ENCODE measurements at places on chromosomes 1 and 21.

GRCh38 chr1:185721553-185721952, 12.6 kb upstream of the HMCN1 start:
- no peak for DNase-seq

- DNase-seq: no peak
Measured at GRCh38 chr1:206737729-206738201, 32.8 kb upstream of the IL19 start.

- no peak for DNase-seq
Measured at GRCh38 chr21:14213164-14213563, 2.4 kb upstream of the LIPI start.

DNA sequence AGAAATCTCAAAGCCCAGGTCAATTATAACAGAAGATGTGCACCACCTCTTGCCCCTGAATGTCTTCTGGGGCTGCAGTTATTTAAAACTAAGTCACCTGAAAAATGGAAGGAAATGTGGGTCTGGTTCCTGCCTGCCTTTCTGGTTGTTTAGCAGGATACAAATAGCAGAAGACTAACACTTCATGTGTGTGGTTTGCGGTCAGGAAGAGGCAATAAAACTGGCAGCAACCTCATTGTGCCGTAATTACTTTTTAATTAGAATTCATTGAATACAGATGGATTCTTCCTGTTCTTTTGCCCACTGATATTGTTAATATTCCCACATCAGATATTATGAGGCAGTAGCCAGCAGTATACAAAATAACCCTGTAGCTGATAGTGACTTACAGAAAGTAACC, 345.7 kb downstream of the ZNF326 start:
- no peak for DNase-seq

DNA sequence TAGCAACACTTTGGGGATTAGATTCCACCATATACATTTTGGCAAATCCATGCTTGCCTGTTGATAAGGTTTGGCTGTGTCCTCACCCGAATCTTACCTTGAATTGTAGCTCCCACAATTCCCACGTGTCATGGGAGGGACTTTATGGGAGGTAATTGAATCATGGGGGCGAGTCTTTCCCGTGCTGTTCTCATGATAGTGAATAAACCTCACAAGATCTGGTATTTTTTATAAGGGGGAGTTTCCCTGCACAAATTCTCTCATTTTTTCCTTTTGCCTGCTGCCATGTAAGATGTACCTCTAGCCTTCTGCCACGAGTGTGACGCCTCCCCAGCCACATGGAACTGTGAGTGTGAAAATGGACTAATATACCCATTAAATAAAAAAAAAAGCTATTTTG, 265.3 kb downstream of the MRPL39 start:
- DNase-seq: no peak

DNA sequence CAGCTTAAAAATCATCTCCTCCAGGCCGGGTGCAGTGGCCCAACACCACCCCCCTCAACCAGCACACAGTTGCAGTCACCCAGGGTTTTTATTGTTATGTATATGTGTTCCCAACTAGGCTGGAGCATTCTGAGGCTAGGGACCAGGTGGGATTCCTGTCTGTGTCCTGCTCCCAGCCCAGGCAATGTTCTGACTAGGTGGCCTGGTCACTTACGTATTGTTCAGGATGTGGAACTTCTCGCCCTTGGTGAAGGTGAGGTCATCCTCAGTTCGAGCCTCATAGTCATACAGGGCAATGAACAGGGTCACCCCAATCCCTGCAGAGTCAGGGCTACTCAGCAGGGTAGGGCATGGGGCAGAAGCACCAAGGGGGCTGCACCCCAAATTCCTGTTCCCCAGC, 12.2 kb downstream of the FGR start:
- DNase-seq: no peak

GRCh38 chr1:100626397-100626796, 88.5 kb downstream of the GPR88 start:
- DNase-seq: peak; percentile 13

GRCh38 chr1:70072231-70072751, 133.1 kb downstream of the LRRC40 start:
- peak; percentile 68 for DNase-seq

DNA sequence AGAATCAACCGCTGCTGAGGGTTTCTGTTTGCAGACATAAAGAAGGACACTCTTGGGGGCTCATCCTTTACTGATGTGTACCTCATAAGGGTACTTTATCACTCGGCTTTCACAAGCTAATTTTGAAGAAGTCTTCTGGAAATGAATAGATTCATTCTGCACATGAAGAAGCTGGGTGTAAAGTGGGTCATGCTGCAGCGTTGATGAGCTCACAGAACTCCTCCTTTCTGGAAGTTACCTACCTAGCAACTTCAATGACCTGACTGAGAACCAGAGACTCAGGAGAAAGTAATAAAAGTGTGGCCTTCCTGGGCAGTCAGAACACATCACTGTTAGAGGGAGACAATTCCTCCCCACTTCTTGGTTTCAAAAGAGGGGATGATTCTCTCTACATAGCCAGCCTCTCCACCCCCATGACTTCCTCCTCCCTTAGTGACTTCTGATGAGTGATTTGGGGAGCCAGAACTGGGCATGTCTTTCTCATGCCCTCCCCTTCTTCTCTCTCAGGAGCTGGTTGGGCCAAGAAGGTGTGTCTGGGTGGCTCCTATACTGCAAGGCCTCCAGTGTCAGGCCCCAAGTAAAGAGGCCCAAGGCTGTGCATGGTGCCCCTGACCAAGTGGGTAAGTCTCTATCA, 27.0 kb downstream of the PCNX2 start:
- DNase-seq: no peak

DNA sequence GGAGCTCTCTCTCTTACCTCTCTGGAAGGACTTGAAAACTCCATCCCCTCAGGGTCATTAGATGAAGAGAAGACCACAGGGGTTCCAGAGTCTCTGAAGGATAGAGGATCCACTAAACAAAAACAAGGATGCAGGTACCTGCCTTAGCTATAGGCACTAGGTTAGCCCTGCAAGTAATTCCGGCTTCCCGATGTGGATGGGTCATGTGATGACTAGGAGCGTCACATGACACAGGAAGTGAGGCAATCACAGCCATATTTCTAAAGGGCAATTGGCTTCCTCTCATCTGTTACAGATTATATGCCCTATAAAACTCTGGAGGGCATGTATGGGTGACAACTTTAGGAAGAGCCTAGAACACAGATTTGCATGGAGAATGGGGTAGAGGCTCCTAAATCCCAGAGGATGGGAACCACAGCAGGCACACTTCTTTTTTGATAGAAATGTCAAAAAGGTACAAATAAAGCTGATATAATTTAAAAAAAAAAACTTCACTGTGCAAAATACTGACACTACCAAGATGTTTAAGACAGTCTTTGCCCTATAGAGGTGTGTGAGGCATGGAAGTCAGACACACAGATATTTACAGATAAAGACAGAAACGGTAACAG, 14.1 kb downstream of the ENTREP3 start:
- peak; percentile 80 for DNase-seq

DNA sequence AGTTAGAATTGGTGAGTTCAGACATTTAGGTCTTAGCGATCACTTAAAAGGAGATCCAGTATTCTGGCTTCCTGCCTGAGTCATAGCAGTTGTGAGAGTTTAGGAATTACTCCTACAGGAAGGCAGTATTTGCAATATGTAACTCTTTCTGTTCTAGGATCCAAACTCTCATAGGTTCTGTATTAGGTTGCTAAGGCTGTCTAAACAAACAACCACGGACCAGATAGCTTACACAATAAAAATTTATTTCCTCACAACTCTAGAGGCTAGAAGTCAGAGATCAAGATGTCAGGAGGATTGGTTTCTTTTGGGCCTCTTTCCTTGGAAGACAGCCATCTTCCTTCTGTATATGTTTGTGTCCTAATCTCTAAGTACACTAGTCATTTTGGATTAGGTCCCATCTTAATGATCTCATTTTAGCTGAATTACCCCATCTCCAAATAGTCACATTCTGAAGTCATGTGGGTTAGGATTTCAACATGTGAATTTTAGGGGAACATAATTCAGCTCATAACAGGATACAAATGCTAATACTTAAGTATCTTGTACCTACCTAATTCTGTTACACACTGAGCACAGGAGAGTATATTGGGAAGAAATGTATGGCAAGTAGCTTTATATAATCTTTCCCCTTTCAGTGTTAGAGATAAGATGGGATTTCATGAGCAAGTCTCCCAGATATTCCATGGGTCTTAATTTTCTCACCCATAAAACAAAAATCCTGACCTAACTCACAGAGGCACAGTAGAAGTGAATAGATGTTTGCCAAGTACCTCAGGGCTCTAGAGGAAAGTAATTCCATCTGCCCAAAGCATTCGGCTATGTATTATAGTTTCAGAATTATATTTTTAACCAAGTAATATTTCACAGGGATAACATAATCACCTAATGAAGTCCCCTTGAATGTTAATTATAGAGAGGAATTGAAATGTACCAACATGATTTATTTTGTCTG, 144.4 kb downstream of the PTBP2 start:
- DNase-seq: peak; percentile 94

DNA sequence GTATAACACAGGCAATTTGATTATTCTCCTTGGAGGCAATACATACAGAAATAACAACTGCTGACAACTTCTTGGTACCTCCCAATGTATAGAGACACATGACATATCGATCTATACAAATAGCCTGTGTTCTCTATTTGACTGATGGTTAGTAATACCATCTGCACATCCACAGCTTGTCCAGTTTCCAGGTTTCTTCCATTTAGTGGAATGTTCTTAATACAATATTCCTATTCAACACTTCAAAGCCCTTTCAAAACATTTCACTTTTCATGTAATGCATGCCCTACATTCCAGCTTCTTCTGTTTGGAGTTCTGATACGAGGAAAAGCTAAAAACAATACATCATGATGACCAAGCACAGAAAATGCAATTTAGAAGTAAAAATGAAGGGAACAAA, 37.0 kb upstream of the GORAB start:
- peak; percentile 13 for DNase-seq

GRCh38 chr1:20867062-20867461, 80.0 kb upstream of the HP1BP3 start:
- no peak for DNase-seq

DNA sequence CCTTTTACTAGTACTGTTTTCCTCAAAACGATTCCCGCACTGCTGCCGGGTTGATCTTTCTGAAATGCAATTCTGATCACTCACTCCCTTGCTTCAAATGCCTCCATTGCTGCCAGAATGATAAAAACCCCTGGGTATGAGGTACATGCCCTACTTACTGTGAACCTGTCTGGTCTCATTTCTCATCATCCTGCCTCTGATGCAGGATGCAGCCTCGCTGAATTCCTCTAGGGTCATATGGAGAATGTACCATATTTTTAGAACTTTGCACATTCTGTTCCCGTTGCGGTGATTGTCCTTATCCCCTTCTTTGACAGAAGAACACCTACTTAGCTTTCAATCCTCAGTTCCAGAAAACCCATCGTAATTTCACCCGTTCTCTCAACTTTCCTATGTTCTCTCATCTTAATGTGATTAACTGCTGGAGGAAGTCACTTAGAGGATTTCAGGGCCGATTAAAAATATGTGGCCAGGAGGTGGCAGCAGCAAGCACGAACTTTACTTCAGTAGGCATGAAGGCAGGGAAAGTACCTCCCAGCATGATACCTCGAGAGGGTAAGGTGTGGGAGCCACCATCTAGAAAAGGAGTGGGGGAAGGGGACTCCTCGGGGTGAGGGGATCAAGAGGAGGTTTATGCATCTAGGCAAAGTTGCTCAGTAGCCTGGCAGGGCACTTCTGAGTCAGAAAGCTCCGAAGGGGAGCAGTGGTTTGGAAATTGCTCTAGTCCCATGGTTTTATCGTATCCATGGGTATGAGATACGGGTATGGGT, 361.5 kb upstream of the ZP4 start:
- DNase-seq: peak; percentile 64

GRCh38 chr1:13786541-13786940, 86.6 kb downstream of the PRDM2 start:
- DNase-seq: no peak

- DNase-seq: no peak
Measured at GRCh38 chr1:105964879-105965278, 1091.6 kb upstream of the PRMT6 start.

- no peak for DNase-seq
Measured at GRCh38 chr1:15206418-15207030, 40.5 kb upstream of the FHAD1 start.

- no peak for DNase-seq
Measured at GRCh38 chr1:110682898-110683297, 8.2 kb upstream of the KCNA3 start.

DNA sequence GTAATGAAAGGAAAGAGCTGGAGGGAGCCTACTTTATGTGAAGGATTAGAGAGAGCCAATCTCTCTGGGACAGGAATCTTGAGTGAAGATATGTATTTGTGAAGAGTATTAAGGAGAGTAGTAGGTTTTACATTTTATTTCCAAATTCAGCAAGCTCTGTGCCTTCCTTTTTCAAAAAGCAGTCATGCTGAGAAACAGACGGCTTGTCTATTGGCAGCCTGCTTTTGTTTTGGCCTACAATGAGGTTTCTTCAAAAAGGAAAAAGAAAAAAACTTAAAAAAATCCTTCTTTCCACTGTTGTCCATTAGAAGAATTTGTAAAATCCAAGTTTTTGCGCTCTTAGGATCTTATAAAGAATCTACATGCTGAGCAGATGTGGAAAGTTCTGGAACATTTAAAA, 103.6 kb upstream of the PTGFR start:
- DNase-seq: no peak

DNA sequence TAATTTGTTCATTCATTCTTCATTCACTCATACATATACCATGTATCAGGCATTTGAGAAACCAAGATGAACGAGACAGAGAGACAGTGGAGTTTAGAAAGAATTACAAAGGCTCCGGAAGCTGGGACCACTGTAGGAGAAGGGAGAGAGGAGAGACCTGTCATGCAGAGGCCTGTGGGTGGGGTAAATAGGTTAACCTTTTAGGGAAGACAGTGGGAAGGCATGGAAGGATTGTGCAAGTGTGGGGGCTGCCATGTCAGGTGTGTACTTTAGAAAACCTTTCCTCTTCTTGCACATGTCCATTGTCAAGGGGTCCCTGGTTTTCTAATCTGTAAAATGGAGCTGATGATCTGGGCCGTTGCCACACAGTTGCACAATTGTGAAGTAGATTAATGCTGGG, 44.2 kb upstream of the POU3F1 start:
- no peak for DNase-seq

GRCh38 chr1:31860581-31860980, 44.8 kb upstream of the SPOCD1 start:
- DNase-seq: no peak

GRCh38 chr1:11227106-11228077, 35.0 kb downstream of the MTOR start:
- no peak for DNase-seq

Measured in astrocyte of the spinal cord (primary cell).